ENCODE measurements at places on chromosomes 6 and 20.
A peak's percentile ranks its signal among the peaks of the same experiment; 100 is the strongest.

DNA sequence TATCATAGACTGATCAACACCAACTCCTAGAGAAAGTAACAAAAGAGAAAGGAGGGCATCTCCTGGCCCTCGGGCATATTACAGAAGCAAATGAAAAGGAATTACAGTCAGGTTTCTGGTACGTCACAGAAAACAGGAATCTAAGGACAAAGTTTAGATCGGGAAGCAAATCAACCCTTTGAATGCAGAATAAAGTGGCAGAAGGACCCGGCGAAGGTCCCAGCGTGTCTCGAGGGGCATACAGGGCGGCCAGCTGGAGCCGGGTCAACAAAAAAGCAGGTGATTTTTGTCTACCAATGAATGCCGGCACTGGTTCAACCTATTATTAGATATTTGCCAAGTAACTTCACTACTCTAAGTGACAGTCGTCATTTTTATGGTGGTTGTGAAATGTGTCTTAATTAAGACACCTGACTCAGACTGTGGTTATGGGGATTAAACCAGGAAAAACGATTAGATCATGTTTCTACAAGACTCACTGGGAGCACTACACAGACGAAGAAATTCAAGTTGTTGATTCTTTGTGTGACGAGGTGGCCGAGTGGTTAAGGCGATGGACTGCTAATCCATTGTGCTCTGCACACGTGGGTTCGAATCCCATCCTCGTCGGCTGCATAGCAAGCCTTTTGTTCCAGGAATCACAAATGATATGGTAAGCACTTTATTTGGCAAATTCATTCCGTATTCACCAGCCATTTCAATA, 12.4 kb upstream of the ZSCAN9 start:
- peak; percentile 89 for DNase-seq

GRCh38 chr20:62547364-62547763, 71.6 kb upstream of the GATA5 start:
- DNase-seq, result no peak

DNA sequence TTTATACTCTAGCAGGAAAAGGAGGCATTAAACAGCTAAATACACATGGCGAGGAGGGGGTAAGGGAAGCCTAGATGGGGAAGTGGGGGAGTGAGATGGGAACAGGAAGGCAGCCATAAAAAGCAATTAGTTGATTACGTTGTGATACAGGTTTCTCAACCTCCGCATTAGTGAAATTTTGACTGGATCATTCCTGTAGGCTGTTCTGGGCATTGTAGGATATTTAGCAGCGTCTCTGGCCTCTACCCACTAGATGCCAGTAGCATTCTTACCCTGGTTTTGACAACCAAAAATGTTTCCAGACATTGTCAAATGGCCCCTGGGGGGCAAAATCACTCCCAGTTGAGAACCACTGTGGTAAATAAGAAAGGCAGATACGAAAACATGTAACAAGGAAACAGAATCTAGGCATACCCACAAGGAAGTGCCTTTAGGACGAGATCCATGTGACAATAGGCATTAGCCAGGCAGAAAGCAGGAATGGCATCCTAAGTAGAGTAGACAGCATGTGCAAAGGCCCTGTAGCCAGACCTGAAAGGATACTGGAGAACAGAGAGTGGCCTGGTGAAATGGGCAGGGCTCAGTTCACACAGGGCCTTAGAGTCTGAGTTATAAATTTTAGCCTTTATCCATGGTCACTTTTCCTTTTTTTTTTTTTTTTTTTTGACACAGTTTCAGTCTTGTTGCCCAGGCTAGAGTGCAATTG, 25.8 kb upstream of the PTPN1 start:
- no peak for DNase-seq

DNA sequence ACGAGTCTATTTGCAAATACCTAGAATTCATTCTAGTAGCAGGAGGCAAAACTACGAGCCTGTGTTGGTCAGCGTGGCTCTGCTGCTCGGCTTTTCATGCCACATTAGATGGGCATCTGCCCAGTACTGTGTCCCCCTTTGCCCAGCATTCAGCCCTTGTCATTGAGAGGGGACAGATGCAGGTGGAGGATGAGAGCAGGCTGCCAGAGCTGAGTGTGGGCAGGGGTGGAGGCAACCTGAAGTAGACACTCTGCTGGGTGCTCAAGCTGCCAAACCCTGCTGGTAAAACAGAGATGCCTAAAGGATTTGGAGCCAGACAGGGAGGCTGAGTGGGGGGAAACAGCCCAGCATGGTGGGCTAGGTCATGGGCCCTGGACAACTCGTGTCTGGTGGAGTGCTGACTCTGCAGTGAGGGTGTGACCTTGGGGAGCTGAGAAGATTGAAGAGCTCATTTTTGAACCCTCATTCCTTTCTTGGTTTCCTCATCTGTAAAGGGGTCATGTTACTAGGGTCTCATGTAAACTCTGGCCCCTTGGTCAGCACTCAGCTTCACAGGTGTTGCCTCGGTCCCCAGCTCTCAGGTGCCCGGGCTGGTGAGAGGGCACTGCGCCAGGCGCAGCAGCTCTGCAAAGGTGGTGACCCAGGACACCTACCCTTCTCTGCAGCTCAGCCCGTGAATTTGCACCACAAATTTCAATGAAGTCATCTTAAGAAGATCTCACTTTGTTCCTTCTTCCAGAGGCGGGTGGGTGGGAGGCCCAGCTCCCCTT, 64.2 kb upstream of the BHLHE23 start:
- no peak for DNase-seq

- DNase-seq, result no peak
Observed at GRCh38 chr6:15508441-15508871, 154.4 kb downstream of the DTNBP1 start.

DNA sequence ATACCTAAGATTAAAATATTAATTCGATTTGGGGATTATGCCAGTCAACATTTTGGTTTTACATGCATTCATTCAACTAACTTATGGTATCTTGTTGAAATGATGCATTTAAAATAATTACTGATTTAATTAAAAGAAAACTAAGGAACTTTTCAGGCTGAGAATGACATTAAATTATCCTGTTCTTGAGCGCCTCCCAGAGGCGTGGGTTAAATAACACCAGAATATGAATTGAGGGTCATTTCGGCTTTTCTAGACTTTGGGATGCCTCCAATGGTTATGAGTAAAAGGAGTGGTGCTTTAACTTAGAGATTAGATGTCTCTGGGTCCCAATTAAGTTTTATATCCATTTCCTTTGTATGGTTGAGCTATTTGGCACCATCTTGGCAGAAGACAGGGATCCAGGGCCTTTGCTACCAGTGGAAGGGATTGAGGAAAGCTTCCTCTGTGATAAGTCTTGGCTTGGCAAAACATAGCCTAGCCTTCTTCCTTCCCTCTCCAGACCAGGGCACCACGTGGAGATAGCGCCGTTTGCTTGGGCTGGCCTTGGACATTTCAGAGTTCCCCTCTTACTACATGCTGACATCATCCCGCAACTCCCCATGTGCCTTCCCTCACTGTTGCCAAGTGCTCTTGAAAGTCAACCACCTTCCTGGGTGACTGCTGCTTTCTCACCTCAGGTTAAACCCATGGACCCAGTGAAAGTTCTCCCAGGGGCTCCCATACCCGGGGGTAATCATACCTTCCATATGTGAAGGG, 28.7 kb downstream of the GNAS start:
- DNase-seq, result no peak

- DNase-seq, result no peak
Observed at GRCh38 chr6:54525731-54526130, 217.5 kb downstream of the TINAG start.

DNA sequence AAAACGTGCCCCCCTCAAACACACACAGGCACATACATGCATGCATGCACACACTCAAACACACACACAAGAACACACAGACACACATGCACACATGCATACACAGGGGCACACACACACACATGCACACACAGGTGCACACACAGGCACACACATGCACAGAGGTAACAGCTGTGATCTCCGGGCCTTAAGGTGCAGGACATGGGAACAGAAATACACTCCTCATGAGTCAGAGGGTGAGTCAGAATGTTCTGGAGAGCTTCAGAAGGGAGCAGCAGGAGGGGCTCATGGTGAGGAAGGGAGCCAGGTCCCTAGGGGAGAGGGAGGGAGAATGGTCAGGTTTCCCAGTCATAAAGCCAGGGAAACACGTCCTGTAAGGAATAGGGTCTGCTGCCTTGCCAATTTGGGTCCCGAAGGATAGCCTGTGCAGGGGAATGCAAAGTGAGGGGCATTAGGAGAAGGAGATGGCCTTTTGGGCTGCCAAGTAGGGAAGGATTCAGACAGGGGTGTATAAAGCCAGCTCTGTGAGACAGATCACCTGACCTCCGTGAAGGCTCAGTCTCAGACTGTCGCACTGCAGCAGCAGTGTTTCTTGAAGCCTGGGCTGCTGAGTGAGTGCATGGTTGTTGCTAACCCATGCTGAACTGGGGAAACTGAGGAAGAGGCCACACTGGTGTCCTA, 123.9 kb downstream of the MAFB start:
- DNase-seq, result no peak

DNA sequence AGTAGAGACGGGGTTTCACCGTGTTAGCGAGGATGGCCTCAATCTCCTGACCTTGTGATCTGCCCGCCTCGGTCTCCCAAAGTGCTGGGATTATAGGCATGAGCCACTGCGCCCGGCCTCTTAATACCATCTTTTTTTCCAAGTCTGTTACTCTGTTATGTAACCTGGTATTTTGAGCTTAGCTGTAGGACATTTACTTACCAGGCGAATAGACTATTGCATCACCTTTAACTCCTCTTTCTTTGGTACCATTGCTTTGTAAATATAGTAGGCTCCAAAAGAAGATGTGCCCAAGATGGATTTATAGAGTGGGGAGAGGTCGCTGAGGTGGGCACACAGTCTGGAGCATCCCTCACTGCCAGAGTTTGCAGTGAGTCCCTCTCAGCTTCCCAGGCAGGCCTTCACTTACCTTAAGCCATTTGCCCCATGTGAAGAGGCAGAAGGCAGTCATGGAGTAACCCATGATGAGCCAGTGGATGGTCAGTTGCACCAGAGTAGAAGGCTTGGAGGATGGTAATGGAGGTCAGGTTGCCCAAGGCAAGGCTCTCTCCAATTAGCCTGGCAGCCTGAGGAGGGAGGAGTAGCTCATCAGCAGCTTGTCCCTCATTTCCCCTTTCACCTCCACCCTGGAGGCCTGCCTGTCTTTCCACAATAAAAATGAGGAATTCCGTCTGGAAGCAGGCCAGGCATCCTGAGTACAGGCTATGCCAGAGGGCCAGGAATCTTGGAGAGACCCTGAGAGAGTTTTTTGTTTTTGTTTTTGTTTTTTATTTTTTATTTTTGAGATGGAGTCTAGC, 9.7 kb downstream of the TIAM2 start:
- DNase-seq, result no peak

DNA sequence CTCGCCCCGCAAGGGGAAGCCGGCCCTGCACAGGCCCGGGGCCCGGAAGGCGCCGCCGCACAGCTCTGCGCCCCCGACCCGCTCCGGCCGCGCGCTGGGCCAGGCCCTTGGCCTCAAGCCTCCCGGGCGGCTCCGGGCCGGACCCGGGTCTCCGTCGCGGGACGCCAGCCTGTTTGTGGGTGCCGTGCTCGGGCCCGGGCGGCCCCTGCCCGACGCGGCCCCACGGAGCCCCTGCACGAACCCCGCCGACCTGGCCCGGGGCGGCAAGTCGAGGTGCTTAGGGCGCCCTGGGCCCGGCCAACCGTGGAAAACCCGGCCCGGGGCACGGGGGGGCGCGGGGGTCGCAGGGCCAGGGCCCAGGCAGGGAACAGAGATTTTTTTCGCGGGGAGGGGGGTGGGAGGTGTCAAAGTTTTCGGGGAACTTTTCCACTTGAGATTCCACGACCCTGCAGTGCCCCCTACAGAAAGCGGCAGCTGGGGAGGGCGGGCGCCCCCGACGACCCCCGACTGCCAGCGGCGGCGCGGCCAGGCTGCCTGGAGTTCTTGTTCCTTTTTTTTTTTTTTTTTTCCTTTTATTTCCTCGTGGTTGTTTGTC, 805 bp upstream of the STX16 start:
- no peak for DNase-seq

DNA sequence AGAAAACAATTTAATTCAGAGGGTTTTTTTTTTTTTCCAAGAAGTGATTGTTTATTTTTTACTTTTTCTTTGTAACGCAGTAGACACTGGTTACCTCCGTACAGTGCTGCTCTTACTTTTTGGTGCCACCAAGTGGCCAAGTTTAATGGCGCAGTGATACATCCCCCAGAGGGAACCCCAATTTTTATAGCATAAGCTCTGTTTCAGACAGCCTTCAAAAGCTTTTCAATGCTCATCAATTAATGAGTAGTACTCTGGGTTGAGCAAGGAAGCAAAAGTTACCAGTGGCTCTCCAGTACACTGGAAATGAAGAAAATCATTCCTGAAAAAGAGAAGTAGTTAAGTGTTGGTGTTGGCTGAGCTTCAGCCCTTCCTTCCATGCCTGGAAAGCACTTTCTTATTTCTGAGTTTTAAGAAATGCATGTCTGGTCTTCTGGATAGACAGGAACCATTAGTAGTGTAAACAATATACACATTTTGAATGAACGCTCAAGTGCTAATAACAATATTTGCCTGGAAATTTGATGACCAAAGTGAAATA, 129.1 kb upstream of the SMLR1 start:
- no peak for DNase-seq

DNA sequence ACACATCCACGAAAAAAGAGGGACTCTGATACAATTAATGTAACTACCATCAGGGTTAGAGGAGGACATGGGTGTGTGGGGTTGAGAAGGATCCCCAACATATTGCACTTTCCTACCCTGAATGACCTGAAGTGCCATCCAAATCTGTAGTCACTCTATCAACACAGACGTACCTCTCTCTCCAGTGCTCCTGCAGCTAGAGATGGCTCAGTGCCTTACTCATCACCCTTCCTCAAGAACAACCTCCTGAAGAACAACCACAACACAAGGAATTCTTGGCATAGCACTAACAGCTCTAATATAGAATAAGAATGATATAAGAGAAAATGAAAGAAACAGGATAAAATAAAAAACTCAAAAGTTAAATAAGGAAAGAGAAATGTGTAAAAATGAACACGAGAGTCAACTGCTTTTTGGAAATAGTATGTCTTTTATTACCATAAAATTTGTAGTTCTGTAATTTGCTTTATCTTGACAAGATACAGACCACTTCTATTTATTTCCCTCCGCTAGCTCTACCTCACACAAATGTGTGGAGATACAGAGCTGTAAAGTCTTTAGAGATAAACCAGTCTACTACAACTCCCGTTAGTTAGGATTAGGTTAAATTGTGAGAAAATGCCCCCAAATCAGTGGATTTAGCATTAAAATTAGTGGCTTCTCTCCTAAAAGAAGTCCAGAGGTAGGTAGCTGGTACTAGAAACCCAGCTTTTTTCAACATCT, 63.9 kb downstream of the REV3L start:
- DNase-seq, result no peak

GRCh38 chr6:6579281-6579680, 9.2 kb upstream of the LY86 start:
- no peak for DNase-seq

DNA sequence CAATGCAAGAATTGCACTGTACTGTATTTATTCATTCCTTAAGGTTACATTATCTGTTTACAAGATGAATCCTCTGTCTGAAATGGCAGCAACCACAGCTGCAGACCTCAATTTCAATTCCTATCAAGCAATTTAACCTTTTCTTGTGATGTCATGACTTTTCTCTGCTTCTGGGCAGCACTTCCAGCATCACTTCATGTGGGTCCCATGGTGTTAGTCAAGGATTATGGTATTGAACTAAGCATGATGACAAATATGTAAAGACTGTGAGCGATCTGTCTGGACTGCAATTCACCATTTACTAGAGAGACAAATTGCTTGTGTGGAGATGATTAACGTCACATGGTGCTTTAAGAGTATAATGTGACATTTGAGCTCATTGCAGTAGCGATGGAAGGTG, 90.5 kb upstream of the CCN2 start:
- no peak for DNase-seq

- DNase-seq, result peak; percentile 23
Observed at GRCh38 chr6:13004601-13005000, 288.0 kb downstream of the PHACTR1 start.

- DNase-seq, result no peak
Observed at GRCh38 chr6:113529196-113529595, 327.9 kb upstream of the MARCKS start.
